ENCODE measurements at places on chromosomes 4 and X.

- DNase-seq = no peak
These were observed 8.6 kb downstream of the FAM200B start for GRCh38 chr4:15690020-15690809.

GRCh38 chr4:145180298-145181090 is at the start of gene OTUD4:
Gene OTUD4, minus strand, starts transcription at chr4:145180589. Its CDS starts 616 bp downstream, at chr4:145179973.
- DNase-seq = peak; percentile 98

GRCh38 chr4:152399246-152399645 is 136.6 kb downstream of the FBXW7 start:
- DNase-seq = no peak

DNA sequence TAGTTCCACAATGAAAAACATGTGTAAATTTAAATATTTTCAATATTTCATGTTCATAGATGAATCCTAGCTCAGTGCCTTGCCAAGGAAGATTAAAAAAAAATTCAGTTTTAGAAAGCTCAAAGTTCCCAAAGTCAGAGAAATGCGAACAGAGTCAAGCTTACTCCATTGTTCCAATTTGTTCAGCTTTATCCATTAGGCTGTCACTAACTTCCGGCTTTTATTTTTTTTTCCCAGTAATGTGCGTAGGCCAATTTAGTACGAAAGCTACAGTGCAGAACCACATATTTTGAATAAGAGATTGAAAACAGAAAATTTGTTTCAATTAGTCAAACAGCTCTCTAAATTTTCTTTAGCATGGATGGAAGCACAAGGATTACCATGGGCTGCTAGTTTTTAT is 23.1 kb upstream of the KLHL2 start:
- no peak for DNase-seq

DNA sequence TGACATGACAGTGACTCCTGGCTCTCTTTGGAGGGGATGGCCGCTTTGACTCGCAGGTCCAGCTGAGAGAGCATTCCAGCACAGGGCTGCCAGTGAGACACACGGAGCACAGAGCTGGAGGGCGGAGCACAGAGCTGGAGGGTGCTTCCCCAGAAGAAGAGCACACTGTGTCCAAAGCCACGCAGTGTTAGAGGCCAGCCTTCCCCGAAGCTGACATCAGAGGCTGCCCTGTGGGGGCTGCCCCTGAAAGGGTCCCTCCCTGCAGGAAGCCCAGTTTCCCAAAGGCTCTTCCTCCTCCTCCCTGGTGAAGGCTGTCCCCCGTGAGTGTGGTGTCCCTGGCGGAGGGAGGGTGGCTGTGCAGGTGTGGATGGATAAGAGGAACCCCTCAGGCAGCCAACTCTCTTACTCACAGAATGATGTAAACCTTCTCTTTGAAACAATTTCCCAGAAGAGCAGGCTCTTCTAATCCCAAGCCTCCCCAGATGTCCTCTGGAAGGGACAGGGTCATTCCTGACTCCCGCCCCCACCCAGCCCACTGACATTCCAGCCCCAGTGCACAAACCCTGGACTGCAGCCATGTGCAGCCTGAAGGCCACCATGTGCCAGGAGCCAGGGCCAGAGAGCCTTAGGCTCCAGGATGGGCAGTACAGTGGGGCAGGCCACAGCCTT is 53.4 kb downstream of the PSAPL1 start:
- peak; percentile 31 for DNase-seq

DNA sequence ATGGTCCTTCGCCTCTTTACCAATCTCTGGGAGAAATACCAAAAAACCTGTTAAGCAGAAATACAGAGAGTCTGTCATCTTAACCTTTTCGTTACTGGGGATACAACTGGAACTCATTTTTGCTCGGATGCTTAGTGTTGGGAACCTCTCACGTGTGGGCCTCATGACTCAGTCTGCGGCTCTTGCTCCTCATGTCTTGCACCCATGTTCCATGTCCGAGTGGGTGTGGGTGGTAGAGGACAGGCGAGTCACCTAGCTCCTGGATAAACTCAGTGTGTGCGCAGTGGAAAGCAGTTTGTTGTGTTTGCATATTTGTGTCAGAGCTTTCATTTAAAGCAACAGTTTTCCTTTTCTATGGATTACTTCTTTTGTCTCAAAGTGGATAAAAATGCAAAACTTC is 70.6 kb downstream of the TNIP2 start:
- DNase-seq = no peak

- DNase-seq = no peak
These were observed 126.3 kb downstream of the RAPGEF2 start for GRCh38 chr4:159229164-159229563.

DNA sequence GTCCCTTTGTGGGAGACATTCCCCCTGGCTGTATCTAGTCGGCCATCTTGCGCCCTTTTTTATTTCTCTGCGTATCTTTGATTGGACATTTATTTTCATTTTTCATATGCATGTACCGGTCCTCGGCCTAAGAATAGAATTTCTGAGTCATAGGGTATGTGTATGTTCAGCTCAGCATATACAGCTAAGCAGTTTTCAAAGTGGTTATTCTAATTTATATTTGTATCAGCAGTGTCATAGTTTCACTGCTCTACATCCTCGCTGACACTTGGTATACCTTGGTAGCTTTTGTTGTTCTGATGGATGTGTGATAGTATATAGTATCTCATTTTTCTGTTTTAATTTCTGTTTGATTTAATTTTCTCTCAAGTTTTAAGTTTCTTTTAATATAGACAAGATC is 38.7 kb downstream of the BEX3 start:
- DNase-seq = no peak

- no peak for DNase-seq
These were observed 161.6 kb upstream of the PGRMC2 start for GRCh38 chr4:128449251-128449650.

- no peak for DNase-seq
These were observed 81.2 kb upstream of the KCNIP4 start for GRCh38 chr4:22029803-22030202.

DNA sequence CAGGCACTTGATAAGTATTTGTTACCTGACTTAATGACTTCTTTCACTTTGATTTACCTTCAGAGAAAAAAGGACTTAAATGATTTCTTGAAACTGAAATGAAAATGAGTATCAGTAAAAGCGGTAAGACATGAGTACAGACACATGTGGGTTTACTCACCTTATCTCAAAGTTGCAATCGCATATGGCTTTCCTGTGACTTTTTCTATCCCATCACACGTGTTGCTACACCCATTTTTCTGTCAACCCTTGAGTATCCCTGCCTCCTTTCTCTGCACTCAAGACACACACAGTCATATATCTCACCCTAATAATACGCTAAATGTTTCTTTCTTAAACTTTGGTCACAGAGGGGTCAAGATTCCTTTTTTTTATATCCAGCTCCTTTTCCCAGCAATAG is 11.0 kb upstream of the ARHGEF38 start:
- DNase-seq = no peak

- no peak for DNase-seq
These were observed 5.4 kb upstream of the BBS7 start for GRCh38 chr4:121875652-121876051.

- peak; percentile 76 for DNase-seq
These were observed 77.3 kb upstream of the NOCT start for GRCh38 chr4:138938366-138938690.

DNA sequence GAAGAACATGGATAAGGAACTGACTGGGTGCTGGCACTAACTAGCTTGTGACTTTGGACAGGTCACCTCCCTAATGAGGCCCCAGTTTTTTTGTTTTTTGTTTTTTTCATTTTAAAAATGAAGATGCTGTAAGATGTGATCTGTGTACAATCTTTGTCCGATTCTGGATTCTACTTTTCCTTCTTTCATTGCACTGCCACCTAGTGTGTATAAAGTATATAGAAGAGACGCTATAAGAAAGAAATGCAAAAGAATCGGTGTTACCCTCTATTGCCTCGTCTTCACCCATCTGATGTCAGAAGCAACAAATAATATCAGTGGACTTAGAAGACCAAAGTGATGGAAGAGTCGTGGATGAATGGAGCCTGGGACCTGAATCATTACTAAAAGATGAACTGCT is 58.6 kb upstream of the P2RY10 start:
- DNase-seq = peak; percentile 2

DNA sequence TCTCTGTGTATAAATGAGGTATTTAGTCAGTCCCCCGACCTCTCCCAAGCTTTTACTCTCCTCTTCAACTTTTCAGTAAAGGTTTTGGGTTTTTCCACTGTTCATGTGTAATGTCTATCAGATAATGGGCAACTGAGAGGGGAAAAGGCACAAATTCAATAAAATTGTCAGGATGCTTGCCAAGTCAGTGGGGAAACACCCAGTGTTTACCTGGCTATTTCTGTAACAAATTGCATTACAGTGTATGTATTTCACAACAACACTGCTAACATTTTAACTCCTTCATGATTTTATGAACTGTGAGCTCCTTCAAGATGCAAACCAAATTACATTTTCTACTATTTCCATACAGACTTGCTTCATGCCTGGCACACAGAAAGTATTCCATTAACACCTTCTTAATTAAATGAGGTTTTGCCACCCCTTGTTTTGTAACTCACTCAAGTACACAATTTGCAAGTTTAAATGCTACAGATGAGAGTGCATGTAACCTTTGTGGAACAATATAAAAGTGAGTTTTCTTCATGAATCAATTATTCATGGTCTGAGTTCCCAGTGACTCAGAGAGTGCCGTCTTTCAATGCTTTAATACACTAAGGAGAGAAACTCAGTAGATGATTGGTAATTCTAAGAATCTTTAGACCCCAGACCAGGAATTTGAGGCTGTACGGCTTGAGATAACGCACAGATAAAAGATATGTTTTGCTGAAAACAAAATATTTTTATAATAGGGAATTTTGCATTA is 149.8 kb upstream of the TLL1 start:
- DNase-seq = no peak

DNA sequence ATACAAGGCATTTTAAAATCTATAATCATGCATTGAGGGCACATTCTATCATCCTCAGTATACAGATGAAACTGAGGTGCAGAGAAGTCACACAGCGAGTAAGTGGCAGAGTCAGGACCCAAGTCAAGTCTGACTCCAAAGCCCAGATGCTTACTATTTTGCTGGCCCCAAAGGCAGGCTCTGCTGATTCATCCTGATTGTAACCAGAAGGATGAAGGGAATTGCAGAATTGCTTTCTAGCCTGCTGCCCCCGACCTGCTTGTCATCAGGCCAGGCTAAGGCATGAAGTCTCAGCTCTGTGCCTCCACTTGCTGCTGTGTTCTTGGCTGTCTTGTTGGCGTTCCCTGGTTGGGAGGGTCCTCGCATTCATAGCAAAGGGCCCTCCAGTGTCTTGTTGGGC is 62.7 kb downstream of the SLC9A6 start:
- no peak for DNase-seq

- DNase-seq = no peak
These were observed at the start of gene AMER1 for GRCh38 chrX:64205441-64205734. Gene AMER1, minus strand, starts transcription at chrX:64205708. Its CDS starts 12,422 bp downstream, at chrX:64193286.

- no peak for DNase-seq
These were observed 111.3 kb downstream of the ZNF674 start for GRCh38 chrX:46433892-46434291.

DNA sequence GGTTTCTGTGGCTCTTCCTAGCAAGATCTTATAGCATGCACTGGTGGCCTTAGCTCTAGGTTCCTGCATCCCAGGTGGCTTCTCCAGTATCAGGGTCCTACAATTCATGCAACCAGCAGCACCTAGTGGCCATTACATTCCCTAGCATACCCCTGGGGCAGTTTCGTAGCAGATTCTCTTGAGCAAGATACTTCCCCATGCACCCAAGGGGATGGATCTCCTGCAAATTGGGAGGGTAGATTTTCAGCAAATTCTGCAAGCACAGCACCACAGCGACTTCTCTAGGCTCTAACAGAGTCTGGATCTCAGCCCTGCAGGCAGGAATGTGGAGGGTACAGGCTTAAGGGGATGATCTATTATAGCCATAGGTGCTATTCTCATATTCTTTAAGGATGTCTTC is 13.1 kb upstream of the SLC9B1 start:
- no peak for DNase-seq

- peak; percentile 26 for DNase-seq
These were observed 66.2 kb downstream of the AGA start for GRCh38 chr4:177376024-177376423.

- no peak for DNase-seq
These were observed 5.6 kb upstream of the CENPC start for GRCh38 chr4:67550857-67551256.

DNA sequence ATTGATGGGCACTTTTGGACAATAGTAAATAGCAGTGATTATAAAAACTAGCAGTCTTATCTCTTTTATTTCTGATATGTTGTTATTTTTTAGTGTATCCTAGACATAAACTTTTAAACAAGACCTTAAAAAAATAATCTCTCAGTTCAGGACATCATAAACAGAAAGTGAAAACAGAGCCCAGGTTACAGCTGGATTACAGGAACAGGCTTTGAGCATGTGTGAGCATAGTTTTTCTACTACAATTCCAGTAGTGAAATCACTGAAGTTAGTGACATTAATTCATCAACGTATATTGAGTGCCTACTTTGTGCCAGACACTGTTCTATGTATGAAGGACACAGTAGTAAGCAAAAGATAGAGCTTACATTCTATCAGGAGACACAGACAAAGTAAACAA is 16.9 kb downstream of the TRIM75 start:
- DNase-seq = no peak

DNA sequence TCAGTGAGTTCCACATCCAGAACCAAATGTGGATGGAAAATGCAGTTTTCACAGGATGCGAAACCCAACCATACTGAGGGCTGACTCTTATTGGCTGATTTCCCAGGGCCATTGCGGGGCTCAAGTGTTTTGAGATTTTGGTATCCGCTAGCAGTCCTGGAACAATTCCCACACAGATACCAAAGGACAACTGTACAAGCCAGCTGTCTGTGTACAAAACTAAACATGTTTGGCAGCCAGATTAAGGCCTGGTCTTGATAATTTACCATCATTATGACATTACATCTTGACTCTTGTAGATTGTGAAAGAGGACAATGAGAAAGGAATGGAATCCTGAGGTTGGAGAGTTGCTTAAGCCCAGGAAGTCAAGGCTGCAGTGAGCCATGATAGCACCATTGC is 121.9 kb downstream of the DKK2 start:
- no peak for DNase-seq

- DNase-seq = no peak
These were observed 8.5 kb upstream of the GRIA3 start for GRCh38 chrX:123175366-123176122.

- DNase-seq = no peak
These were observed 25.4 kb downstream of the F11 start for GRCh38 chr4:186291256-186291890.

DNA sequence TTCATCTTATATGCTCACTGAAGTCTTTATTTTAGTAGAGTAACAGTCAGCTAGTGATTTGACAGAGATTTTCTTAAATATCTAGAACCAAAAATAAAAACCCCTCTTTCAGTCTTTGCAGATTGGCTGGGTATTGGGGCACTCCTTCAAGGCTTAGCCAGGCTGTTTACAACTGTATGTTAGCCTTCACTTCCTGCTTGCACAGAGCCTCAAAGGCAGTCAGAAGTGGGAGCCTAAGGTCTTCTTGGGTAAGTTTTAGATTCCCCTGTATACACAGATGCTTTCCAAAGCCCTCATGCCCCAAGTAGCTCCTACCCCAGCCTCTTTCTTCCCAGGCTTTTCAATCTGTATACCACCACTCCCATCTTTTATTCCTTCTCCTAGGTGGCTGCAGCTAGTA is 136.1 kb upstream of the STIM2 start:
- no peak for DNase-seq

- no peak for DNase-seq
These were observed 242.7 kb downstream of the BCOR start for GRCh38 chrX:39854772-39855747.

GRCh38 chrX:37905436-37906147 is 58.2 kb upstream of the DYNLT3 start:
- DNase-seq = peak; percentile 5
